CD4-positive, alpha-beta T cell treated with Interleukin-4 for 1 hour (primary cell): ENCODE measurements at places on chromosomes 2 and 18.

- peak; percentile 56 for DNase-seq
These were observed 122.7 kb downstream of the COL6A3 start for GRCh38 chr2:237291138-237291792.

GRCh38 chr2:215933151-215933550, 80.2 kb downstream of the MREG start:
- no peak for DNase-seq

DNA sequence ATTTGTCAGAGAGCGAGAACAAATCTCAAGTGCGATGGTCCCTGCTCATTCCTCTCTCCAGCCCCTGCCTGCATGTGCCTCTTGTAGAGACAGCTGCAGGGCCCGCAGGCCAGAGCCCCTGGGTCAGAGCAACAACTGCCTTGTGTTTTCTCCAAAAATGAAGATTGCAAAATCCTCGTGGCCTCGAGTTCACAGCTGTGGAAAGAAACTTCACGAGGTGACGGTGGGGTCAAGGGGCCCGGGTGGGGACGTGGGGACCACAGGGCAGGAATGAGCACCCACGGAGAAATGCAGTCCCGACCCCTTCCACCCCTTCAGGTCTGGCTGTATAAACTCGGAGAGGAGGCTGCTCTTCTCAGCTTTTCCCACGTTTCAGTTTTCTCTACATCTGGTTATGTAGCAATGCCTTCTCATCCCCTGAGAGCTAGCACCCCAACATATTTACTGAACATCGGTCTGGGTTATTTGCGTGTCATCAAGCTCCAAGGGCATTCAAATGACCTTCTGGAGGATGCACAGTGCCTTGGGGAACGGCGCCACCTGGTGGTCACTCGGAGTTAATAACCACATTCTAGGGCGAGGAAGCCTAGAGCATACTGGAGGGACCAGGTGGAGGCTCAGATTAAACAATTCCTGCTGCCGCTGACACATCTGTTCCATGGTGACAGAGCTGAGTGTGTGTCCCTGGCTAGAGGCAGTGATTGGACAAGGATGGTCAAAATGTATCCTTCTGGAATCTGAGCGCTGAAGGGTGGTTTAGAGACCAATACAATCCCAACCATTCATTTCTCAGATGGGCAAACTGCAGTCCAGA, 91.4 kb upstream of the CYRIA start:
- peak; percentile 76 for DNase-seq

- no peak for DNase-seq
These were observed 179.0 kb downstream of the DCC start for GRCh38 chr18:52519021-52519420.

GRCh38 chr2:120744817-120745216, 9.1 kb downstream of the GLI2 start:
- DNase-seq: no peak

DNA sequence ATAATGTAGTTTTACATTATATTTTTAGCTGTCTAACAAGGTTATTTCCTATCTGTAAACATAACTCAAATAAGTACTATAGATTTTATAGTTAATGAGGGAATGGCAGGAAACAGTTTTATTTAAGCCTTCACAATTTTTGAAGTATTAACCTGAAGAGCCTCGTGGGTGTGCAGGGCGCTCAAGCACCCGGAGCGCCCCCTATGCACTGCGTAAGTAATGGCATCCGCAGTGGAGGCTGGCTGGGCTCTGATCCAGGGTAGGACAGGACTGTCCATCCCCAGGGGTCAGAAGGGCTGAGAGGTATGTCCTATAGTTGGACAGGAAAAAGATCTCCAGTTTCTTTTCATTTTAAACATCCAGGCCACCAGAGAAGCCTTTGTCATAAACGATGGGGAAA, 8.2 kb upstream of the GBX2 start:
- no peak for DNase-seq

DNA sequence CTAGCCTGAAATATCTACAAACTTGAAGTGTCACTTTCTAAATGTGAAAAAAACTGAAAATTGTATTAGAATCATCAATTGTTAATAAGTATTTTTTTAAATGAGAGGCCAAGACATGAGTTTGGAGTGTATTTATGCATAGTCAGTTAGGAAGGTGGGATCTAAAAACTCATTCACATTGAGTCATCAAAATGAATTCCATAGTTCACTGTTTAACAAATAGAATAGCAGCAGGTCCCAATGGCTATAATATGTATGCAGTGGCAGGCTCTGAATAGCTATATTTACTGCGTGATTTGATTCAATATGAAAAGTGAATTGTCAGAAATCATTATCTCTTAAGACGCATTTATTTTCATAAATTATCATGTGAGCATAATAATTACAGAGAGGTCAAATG, 256.1 kb downstream of the ZNF385B start:
- no peak for DNase-seq

DNA sequence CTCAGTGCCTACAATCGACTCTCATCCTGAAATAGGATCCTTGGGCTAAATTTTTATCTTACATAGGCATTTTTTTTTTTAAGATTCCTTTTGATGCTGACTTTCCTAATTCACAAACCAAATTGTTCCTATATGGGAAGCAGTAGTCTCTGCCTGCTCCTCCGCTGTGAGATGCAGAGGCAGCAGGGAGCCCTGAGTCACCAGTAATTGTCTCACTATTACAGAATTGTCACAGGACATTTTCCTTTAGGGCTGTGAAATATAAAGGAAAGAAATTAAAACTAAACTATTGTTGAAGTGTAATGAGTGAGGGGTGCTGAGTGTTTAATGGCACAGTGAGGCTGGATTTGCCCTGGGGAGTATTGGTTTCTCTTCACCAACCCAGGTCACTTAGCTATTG, 63.8 kb downstream of the MYO3B start:
- DNase-seq: no peak

GRCh38 chr2:75605770-75606529, 40.6 kb upstream of the MRPL19 start:
- DNase-seq: no peak

GRCh38 chr2:567865-568638, 109.2 kb downstream of the TMEM18 start:
- DNase-seq: no peak

- no peak for DNase-seq
These were observed 200.1 kb downstream of the NDUFA10 start for GRCh38 chr2:239824866-239825704.

DNA sequence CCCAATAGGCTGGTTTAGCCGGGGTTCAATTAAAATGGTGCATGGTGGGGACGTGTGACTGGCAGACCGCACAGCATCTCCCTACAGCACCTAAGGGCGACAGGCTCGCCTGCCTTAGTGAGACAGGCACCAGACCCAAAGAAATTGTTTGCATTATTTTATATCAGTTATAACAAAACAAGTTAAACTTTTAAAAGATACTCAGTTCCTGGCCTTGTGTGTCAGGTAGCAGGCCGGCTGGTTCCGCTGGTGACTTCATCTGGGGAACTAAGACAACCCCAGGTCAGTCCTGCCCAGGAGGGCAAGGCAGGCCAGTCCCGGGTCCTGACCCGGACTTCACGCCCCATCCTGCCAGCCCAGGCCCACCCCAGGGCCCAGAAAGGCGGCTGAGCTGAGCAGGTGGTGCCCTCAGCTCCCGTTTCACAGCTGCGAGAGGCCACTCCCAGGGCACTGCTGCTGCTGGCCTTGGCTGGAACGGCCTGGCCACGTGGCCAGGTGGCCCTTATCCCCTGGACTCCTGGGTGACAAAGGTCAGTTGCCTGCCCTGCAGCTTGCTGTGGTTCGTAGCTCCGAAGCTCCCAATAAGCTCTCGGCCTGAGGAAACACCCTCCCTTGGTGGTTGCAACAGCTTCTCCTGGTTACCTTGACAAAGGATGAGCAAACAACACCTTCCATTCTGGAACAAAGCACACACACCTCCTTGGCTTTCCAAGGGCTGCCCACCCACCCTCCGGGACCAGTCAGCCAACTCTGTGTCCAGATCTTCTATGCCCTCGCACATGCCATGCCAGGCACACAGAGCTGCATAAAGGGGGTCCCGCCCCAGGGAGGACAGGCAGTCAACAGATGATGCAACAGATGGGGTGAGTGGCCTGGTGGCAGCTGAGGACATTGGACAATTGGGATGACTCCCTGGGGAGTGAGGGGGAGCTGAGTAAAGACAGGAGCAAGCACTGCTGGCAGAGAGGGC, 11.3 kb upstream of the AGXT start:
- DNase-seq: no peak

GRCh38 chr2:186589612-186590349, at the start of gene ITGAV:
Gene ITGAV, plus strand, starts transcription at chr2:186590056. Its CDS starts 283 bp downstream, at chr2:186590339.
- peak; percentile 86 for DNase-seq

DNA sequence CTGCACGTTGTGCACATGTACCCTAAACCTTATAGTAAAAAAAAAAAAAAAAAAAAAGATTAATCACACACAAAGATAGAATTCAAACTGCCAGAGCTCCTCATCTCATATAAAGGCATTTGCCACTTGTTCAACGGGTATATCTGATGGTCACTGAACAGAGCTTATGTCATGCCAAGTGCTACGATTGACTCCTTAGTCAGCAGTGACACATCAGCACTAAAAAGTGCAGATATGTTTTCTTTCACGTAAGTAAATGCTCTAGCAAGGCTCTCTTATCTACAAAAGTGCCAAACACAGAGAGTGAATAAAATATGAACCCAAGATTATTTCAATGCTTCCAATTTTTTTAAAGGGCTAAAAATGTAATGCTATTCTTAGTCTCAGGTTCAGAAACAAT, 1.1 kb downstream of the LMAN1 start:
- DNase-seq: peak; percentile 34

- no peak for DNase-seq
These were observed 319.7 kb downstream of the CYP26B1 start for GRCh38 chr2:71827973-71828372.

DNA sequence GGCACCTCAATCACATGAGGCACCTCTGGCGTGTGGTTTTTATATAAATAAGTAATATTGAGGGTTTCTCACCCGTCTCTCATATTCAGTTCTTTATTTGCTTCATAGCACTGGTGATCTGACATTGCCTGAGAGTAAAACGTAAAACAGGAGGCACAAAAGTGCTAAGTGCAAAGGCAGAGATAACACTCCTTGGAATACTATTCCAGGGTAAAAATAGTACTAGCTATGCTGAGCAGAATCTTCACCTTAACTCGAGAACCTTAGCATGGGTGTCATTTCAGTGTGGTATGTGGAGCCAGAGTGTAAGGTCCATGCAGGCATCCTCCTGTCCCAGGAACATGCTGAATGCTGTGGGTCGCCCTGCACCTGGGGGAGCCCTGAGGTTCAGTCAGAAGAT, 26.9 kb downstream of the ZCCHC2 start:
- DNase-seq: no peak

GRCh38 chr18:51135795-51136194, 61.7 kb downstream of the MEX3C start:
- peak; percentile 26 for DNase-seq

- DNase-seq: no peak
These were observed 49.4 kb downstream of the TMEM178A start for GRCh38 chr2:39715095-39715494.

DNA sequence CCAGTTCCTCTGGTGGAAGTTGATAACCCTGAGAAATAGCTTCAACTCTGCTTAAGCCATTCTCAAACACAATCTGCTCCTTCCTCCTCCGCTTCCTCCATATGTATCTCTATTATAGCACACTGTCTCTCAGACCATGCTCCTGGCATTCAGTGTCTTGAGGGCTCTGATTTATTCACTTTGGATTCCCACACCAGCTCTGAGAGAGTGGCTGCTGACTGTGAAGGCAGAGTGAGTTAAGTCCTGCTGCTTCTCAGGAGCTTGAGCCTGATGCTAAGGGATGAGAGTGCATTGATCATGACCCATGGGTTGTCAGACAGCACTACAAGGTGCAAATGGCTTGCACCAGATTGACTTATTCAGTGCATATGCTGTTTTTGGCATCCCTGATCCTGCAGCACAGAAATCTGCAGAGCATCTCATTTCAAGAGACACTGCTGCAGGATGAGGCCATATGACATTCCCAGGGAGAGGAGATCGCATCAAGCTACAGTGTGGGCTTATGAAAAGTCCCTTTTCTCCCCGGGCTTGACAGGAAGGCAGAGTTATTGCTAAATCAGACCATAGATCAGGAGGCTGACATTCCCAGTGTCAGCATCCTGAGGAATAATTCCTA, 500.5 kb upstream of the RAB6C start:
- no peak for DNase-seq

GRCh38 chr2:186407611-186408010, 78.4 kb upstream of the ZC3H15 start:
- DNase-seq: no peak

GRCh38 chr2:2621855-2622254, 290.8 kb upstream of the MYT1L start:
- no peak for DNase-seq

GRCh38 chr18:46243095-46243494, 138.9 kb downstream of the HAUS1 start:
- DNase-seq: no peak

DNA sequence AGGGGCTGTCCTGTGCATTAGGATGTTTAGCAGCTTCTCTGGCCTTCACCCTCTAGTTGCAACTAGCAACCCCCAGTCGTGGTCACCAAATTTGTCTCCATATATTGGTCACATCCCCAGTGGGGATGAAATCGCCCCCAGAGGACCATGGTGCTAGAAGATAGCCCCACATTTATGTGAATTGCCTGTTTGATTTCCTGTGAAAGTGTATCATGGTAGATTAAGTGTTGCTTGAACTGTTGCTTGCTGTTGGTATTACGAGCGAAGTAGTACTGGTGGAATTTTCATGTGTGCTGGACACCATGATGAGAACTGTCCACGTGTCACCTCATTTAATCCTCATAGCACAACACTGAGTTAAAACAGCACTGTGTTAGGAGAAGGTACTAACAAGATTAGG, 59.4 kb downstream of the TSPYL6 start:
- DNase-seq: no peak

DNA sequence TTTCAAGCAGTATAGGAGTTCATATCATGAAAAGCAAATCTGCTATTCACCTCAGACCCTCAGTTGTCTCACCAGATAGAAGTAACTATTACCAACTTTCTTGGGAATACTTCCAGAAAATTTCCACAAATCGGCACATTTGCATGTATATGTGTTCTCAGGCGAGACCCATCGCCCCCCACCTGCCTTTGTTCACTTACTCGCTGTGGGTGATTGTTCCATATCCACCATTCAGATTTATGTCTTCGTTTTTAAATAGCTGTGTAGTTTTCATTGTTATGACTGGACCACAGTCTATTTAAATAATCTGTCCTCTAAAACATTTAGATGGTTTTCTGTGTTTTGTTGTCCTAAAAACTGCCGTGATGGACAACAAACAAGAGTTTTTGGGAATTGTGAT, 3.3 kb downstream of the TRIM54 start:
- no peak for DNase-seq

- DNase-seq: no peak
These were observed 240.2 kb downstream of the FSIP2 start for GRCh38 chr2:185978634-185979407.

DNA sequence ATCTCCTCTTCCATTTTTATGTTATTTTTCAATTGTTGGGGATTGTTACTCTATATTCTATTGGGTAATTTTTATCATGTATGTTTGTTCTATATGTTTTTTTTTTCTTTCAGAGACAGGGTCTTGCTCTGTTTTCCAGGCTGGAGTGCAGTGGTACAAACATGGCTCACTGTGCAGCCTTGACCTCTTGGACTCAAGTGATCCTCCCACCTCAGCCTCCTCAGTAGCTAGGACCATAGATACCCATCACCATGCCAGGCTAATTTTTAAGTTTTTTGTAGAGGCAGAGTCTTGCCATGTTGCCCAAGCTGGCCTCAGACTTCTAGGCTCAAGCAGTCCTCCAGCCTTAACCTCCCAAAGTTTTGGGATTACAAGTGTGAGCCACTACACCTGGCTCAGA, 88.7 kb downstream of the TTC27 start:
- DNase-seq: no peak

- no peak for DNase-seq
These were observed 42.4 kb upstream of the SLC1A4 start for GRCh38 chr2:64946769-64947247.
